ENCODE measurements at places on chromosomes 3 and 15.
A peak's percentile ranks its signal among the peaks of the same experiment; 100 is the strongest.

GRCh38 chr15:74781431-74782258 lies at the start of gene CSK:
TSS of gene CSK (plus strand) at chr15:74782080. CDS start at chr15:74798298, 16,218 bp downstream.
- DNase-seq = peak; percentile 71

GRCh38 chr3:32239307-32240158 lies 1.1 kb downstream of the CMTM8 start:
- no peak for DNase-seq

- DNase-seq = no peak
These were observed 65.0 kb downstream of the SETD2 start for GRCh38 chr3:47098910-47099309.

DNA sequence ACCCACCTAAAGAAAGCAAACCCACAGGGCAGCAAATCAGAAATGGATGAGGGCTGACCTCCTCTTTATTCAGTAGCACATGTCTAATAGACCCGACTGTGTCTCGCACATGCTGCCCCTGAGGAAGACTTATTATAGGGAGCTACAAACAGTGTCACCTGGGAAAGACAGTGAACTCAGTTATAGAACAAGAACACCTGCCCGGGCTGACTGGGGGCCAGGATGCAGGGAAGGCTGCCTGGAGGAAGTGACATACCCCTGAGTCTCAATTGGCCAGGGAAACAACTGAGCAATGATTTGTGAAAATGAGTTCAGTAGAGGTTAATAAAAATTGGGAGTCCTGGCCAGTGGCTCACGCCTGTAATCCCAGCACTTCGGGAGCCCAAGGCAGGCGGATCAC lies 78.7 kb upstream of the CGNL1 start:
- DNase-seq = no peak

- no peak for DNase-seq
These were observed 35.3 kb downstream of the TLE3 start for GRCh38 chr15:70062321-70062956.

GRCh38 chr3:123595396-123596180 lies 10.7 kb upstream of the HACD2 start:
- no peak for DNase-seq

- DNase-seq = no peak
These were observed 82.4 kb downstream of the PLSCR2 start for GRCh38 chr3:146386936-146387335.

DNA sequence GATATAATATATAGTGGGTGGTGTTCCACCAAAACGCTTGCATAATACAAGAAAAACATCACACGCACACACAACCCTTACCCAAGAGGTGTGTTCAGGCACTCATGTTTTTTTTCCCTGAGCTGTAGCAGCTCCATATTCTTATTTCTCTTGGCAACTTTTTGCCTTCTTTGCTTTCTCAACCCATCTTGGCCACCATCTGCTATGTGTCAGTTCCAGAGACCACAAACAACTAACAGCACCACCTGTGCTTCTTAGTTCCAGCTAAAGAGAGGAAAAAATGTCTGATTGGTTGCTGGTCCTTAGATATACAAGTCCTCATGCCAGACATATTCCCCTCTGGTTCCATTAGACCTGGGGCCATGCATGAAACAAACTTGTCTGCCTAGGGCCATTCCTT lies 11.9 kb downstream of the ACTC1 start:
- no peak for DNase-seq

DNA sequence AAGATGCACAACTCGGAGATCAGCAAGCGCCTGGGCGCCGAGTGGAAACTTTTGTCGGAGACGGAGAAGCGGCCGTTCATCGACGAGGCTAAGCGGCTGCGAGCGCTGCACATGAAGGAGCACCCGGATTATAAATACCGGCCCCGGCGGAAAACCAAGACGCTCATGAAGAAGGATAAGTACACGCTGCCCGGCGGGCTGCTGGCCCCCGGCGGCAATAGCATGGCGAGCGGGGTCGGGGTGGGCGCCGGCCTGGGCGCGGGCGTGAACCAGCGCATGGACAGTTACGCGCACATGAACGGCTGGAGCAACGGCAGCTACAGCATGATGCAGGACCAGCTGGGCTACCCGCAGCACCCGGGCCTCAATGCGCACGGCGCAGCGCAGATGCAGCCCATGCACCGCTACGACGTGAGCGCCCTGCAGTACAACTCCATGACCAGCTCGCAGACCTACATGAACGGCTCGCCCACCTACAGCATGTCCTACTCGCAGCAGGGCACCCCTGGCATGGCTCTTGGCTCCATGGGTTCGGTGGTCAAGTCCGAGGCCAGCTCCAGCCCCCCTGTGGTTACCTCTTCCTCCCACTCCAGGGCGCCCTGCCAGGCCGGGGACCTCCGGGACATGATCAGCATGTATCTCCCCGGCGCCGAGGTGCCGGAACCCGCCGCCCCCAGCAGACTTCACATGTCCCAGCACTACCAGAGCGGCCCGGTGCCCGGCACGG lies 991 bp downstream of the SOX2 start:
- DNase-seq = no peak

- DNase-seq = no peak
These were observed 595.8 kb downstream of the NLGN1 start for GRCh38 chr3:173993299-173993698.

GRCh38 chr3:115361806-115362205 lies 214.7 kb upstream of the ZBTB20 start:
- no peak for DNase-seq

DNA sequence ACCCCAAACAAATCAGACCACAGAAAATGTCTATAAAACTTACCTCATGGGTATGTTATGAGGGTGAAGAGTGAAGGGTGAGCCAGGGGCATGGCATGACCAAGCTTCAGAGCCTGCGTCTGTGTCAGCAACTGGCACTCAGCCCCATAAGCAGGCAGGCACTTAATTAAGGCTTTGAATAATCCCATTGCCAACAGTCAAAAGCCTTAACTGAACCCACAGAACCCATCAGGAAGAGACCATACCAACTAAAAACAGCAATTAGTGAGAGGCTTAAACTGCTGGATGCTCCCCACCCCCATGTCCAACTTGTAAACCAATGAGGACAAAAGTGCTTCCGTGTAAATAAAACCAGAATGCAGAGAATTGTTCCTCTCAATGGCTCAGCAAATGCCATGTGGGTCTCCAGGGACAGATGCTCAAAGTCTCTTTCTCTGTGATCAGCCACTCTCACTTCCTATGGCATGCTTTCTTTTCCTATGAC lies 126.0 kb downstream of the MYLK start:
- DNase-seq = no peak

- DNase-seq = no peak
These were observed 433 bp upstream of the MITF start for GRCh38 chr3:69738859-69739203.

DNA sequence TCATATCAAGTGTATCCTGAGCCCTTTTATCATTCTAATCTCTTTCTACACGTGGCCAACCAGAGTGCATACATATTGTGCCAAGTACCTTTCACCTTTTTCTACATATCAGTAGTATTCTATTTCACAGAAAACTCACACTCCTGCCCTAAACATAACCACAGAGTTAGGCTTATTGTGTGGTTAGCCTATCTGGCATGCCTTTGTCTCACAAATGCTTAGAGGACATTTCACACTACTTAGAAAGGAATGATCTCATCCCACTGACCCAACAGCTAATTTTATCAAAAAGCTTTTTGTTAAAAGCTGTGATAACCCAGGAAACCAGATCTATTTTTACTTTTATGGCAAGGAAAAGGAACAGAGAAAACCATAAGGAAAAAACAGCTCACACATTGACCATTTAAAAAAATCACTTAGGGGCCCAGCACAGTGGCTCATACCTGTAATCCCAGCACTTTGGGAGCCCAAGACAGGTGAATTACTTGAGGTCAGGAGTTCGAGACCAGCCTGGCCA lies 17.8 kb upstream of the MAP4 start:
- no peak for DNase-seq

GRCh38 chr3:35883929-35884328 lies 244.6 kb downstream of the ARPP21 start:
- DNase-seq = no peak

GRCh38 chr15:83443076-83443847 lies 3.9 kb upstream of the SH3GL3 start:
- DNase-seq = no peak

- no peak for DNase-seq
These were observed 48.9 kb downstream of the NIPA2 start for GRCh38 chr15:22887157-22887951.

- DNase-seq = no peak
These were observed 25.2 kb downstream of the TMEM202 start for GRCh38 chr15:72423256-72423655.

DNA sequence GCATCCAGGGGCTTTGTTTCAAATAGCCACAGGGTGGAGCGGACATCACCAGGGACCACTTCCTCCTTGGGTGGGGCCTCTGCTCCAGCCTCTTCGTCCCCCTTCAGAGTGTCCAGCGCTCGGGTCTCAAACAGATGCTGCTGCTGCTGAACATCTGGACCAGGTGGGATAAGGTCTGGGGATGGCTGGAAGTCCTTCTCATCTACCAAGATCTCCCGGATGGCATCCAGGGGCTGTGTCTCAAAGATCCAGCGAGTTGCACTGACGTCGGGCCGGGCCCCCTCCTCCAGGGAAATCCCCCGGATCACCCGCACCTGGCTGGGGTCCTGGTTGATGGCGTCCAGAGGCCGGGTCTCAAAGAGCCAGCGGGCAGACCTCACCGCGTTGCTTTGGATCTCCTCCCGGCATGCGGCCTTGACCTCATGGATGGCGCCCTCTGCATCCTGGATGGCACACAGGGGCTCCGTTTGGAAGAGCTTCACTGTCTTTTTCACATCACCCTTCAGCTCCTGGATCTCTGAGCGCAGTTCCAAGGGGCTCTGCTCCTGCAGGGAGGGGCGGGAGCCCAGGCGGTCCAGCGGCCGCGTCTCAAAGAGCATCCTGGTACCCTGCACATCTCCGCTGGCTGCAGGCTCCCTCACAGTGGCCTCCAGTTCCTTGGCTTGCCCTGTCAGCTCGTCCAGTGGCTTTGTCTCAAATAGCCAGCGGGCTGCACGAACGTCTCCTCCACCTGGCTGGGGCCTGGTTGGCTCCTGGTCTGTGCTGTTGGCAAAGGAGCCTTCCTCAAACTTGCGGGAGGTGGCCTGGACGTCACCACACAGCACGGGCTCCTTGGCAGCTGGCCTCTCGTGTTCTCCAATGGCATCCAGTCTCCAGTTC lies 3.9 kb downstream of the XIRP1 start:
- no peak for DNase-seq

GRCh38 chr15:81950841-81951414 lies 94.9 kb downstream of the MEX3B start:
- DNase-seq = no peak

DNA sequence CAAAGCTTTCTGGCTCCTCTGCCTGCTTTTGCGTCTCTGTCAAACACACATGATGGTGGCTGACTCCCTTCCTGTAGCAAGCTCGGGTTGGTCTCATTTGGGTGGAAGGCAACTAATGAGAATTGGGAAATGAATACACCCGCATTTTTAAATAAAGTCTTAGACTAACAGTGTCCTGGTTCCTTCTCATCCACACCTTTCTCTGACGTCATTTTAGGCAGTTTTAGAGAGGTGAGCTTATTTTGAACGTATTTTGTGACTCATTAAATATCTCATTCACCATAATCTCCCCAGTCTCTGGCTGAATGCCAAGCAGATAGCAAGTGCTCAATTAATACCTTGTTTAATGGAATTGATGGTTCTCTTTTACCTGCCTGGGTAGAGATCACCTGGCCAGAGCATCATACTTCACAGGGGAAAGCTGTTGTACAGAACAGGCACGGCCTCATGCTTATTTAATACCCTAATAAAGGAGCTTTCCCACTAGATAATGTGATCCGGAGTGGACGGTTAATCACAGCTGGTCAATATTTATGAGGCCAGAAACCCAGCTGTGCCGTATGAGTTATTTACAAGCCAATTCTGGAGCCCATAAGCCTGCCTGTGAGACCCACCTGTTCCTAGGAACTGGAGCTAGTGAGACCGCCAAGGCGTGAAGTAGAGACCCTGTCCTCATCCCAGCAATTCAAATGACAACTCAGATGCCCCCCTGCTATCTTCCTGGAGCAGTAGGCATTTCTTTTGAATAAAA lies 149.7 kb upstream of the PROK2 start:
- no peak for DNase-seq

DNA sequence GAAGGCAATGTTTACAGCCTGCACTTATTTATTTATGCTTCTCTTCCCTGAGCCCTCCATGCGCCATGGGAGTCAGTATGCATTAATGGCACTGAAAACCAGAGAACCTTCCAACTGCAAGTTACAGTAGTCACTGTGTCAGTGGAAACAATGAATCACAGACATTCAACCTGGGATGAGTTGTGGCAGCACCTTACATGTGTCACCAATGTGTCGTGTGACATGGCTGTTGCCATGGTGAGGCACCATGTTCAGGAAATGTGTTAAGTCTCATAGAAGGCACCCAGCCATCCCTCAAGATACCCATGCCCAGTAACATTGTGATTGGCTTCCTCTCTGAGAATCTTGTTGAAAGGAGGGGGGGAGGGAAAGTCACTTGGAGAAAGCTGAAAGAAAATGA lies 105.0 kb downstream of the FOXP1 start:
- peak; percentile 57 for DNase-seq

GRCh38 chr3:58049143-58049785 lies 41.0 kb downstream of the FLNB start:
- no peak for DNase-seq

DNA sequence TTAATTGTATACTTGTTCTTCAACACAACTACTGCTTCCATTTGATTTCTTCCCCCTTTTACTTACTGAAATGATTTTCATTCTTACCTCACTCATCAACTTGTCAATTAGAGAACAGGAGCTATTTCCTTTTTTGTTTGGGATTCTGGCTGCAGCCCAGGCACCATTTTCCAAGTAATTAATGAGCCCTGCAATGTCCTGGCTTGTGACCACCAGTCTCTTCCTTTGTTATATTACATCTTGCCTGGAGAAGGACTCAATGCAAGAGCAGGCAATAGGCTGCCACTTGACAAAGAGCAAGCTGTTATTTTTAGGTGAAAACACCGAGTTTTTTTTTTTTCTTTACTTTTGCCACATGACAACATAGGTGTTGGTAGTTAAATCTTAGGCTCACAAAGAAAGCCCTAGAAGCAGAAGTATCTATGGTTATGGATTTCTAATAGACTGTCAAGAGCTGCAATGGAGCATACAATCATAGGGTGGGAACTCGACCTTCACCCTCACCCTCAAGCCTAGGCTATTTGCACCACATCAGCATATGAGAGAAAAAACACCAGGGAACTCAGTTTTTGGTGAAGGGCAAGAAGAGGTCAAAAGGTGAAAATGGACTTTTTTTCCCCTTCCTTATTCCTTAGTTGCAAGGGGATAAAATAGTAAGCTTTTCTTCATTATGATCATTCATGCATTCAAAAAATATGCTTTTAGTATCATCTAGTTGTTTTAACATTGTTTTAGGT lies 114.9 kb downstream of the TNIK start:
- no peak for DNase-seq

GRCh38 chr3:58084166-58084565 lies 75.9 kb downstream of the FLNB start:
- no peak for DNase-seq

Measured in stimulated activated CD4-positive, alpha-beta T cell treated with anti-CD3 and anti-CD28 coated beads, Interleukin-4, amount 100 ng/mL, for 4 hours (primary cell).